ENCODE measurements at places on chromosomes 13 and 19. TPM values are rescaled to one million over a fixed set of nuclear protein-coding genes. Genes with fewer than 3 reads are reported as not detected.

GRCh38 chr19:16836115-16837034 lies 7.2 kb downstream of the SIN3B start:
- no peak for DNase-seq

GNG8 gene
- total RNA-seq = not detected

KLK2 gene
- not detected for total RNA-seq

DNA sequence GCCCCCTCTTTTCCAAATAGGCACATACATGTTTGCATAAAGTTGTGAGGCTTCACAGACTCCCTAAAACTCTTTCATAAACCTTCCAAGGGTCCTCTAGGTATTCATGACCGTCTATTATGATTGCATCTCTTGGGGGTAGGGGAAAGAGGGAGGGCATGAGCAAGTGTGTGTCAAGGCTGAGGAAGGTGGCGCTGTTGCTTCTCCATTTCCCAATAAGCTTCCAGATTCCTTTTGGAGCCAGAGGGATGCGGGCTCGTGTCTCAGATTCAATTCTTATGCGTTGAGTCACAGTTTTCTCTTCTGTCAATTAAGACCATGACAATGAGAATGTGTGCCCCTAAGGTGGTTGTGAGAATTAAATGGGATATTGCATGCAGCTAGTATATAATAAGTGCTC lies 51.0 kb upstream of the CYP2A7 start:
- no peak for DNase-seq

- no peak for DNase-seq
Measured at GRCh38 chr13:24664726-24665409, 15.3 kb upstream of the ATP12A start.

DNA sequence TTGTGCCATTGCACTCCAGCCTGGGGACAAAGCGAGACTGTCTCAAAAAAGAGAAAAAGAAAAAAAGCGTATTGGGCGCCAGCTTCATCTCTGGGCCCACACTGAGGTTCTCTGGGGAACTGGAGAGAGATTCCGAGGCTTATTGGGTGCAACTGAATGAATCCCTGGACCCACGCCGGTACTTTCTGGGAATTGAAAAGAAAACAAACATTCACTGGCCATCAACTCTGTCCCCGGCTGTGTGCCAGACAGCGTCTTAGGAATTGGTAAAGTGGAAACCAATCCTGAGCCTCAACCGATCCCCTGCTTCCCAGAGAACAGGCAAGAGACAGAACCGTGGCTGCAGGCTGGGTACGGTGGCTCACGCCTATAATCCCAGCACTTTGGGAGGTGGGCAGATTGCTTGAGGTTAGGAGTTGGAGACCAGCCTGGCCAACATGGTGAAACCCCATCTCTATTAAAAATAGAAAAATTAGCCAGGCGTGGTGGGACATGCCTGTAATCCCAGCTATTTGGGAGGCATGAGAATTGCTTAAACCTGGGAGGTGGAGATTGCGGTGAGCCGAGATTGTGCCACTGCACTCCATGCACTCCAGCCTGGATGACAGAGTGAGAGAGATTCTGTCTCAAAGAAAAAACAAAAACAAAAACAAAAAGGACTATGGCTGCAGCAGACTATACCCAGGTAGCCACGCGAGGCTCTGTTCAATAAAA lies 8.6 kb downstream of the ANO8 start:
- no peak for DNase-seq

- DNase-seq = no peak
Measured at GRCh38 chr13:46687810-46688209, 109.2 kb downstream of the ESD start.

DNA sequence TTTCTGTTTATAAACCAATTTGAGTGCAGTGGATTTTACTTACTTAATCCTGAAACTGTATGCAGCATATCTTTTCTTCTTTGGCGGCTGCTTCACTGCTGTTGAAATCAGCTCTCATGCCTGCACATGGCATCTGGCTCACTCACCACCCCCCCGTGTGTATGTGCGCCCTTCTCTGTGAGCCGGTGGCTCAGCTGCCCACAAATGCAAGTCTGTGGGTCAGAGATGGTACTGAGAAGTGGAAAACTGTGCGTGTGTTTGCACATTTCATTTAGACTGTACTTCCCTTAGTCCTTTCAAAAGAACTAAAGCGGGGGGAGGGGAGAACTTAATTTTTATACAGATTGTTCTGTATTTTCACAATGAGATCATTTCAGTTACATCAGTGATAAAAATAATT lies 307.6 kb downstream of the SHISA2 start:
- no peak for DNase-seq

- DNase-seq = no peak
Measured at GRCh38 chr13:47499358-47500150, 501.5 kb downstream of the SUCLA2 start.

CYP2F1 gene
- not detected for total RNA-seq

- no peak for DNase-seq
Measured at GRCh38 chr13:26133286-26133685, 81.5 kb upstream of the SHISA2 start.

GRCh38 chr13:79374578-79374977 lies 31.5 kb downstream of the RBM26 start:
- DNase-seq = no peak

- no peak for DNase-seq
Measured at GRCh38 chr19:645912-646778, 6.5 kb downstream of the FGF22 start.

GRCh38 chr13:24250376-24251057 lies 58.9 kb upstream of the C1QTNF9 start:
- DNase-seq = no peak

TRPC4 gene
- total RNA-seq = not detected

DNA sequence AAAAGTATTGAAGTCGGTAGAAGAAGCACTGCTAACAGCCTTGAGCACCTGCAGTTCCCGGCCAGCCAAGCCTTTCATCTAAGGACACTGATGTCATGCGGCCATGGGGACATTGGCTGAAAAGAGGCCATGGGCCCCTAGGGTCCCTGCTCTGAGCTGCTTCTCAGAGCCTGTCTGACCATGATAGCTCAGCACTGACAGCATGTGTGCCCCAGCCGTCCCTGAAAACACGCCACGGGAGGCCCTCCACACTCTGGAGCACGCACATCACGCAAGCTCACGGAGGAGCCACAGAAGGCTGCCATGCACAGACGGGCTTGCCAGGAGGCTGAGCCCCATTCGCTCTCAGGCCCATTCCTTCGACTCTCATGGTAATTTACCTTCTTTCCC lies 51.8 kb downstream of the MLLT1 start:
- no peak for DNase-seq

DNA sequence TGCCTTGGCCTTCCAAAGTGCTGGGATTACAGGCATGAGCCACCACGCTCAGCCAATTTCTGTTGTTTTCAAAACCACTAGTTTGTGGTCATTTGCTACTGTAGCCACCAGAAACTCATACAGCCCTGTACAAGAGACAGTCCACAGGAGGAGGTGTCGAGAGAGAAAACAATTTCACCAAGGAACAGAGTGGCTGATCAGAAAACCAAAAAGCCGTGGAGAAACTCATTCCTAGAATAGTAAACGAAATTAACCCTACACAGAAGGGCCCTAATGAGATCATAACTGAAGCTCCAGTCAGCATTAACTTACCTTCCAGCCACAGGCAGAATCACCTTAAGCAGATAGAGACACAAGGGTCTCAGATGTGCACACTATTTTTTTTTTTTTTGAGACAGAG lies 3.8 kb upstream of the CCDC124 start:
- DNase-seq = no peak

Measured in colonic mucosa (tissue), 4 donors.